Bone marrow (tissue), 2 donors: ENCODE measurements at places on chromosomes 3 and 15.
A peak's percentile ranks its signal among the peaks of the same experiment; 100 is the strongest.

DNA sequence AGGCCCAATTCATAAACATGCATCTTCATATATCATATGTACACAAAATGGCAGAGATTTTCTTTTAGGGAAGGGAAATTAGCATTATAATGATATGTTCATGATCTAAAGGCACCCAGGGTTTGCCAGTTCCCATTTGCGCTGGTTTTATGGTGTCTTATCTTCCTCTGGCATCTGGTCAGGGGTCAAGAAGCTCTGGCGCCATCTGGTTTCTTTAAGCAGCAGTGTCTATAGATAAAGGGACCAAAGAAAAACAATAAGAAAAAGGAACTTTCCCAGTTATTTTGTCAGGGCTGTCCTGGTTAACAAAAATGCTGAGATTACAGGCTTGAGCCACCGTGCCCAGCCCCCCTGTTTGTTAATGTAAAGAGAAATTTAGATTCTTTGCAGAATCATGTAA is 3.3 kb upstream of the DCP1A start:
- peak; percentile 90 for DNase-seq

DNA sequence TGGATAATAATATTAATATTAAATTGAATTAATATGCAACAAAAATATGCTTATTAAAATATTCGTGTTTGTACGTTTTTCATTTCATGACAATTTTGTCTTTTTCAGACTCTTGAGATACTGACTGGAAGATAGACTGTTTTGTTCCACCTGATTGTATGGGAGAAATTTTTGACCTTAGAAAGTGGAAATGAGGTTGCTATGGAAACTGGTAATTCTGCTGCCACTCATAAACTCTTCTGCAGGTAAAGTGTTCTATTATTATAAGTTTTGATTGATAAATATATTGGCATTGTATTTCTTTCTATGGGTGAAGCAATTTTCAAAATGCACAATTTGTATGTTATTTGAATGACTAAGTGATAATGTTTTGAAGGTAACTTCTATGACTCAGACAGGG is 55.0 kb downstream of the CNTN6 start:
- DNase-seq = no peak

- DNase-seq = no peak
Observed at GRCh38 chr3:95424279-95424678, 1361.4 kb downstream of the NSUN3 start.

- no peak for DNase-seq
Observed at GRCh38 chr3:94619643-94620042, 556.8 kb downstream of the NSUN3 start.

GRCh38 chr3:81549831-81550230 is 211.6 kb downstream of the GBE1 start:
- no peak for DNase-seq

DNA sequence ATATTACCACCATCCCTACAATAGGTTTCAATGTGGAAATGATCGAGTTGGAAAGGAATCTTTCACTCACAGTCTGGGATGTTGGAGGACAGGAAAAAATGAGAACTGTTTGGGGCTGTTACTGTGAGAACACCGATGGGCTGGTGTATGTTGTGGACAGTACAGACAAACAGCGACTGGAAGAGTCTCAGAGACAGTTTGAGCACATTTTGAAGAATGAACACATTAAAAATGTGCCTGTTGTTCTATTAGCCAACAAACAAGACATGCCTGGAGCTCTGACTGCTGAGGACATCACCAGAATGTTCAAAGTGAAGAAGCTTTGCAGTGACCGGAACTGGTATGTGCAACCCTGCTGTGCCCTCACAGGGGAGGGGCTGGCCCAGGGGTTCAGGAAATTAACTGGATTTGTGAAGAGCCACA is 510 bp downstream of the ARL14 start:
- DNase-seq = no peak

DNA sequence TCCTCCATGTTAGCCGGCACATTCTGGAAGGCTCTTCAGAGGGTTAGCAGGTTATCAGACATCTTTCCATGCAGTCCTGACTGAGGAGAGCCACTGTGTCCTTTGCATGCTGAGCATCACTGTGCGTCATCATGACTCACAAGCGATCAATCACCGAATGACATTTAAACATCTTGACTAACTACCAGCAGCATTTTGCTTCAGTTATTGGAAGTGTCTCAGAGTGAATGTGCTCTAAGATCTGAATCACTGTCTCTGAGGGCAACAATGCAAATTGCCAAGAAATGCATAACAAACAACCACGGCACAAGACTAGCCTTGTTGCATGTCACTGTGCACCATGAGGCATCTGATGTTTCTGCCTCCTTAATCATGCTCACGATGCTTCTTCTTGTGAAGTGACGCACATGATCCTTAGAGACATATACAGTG is 18.3 kb upstream of the ATP8B4 start:
- DNase-seq = no peak
